ENCODE measurements at places on chromosomes 1 and 21.

DNA sequence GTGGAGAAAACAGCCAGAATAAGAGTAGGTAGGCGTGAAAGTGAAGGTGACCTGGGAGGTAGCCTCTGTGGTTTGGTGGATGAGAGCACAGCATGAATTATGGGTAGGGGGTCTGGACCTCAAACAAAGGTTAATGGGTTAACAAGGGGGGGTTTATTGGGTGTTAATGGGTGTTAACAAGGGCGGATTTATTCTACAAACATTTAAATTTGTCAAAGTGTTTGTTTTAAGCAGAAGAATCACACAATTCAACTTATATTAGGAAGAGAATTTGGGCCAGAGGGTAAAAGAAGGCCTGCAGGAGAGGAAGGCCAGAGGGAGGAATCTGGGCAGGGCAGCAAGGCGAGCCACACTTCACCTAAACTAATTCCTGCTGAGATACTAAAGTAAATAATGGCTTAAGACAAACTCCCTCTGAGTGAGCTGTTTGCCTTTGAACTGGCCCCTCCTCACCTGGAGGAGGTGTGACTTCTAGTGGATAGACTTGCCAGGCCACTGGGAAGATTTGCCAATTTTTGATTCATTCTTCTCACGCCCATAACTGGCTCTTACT, 191.7 kb downstream of the GIPC2 start:
- DNase-seq = peak; percentile 60
- no peaks in the 10 kb centered on the region for H3K36me3 ChIP-seq
- H3K4me3 ChIP-seq = no peak overlapping the region
- no peaks in the 10 kb centered on the region for H3K27me3 ChIP-seq

- H3K36me3 ChIP-seq = 0 out of 2 replicates have a peak, but pooled peaks cover under 1% of the 10 kb centered on the region
- DNase-seq = no peak
- H3K27ac ChIP-seq = peak overlapping the region; percentile 78
These were observed 1.4 kb upstream of the NVL start for GRCh38 chr1:224331326-224331725.

DNA sequence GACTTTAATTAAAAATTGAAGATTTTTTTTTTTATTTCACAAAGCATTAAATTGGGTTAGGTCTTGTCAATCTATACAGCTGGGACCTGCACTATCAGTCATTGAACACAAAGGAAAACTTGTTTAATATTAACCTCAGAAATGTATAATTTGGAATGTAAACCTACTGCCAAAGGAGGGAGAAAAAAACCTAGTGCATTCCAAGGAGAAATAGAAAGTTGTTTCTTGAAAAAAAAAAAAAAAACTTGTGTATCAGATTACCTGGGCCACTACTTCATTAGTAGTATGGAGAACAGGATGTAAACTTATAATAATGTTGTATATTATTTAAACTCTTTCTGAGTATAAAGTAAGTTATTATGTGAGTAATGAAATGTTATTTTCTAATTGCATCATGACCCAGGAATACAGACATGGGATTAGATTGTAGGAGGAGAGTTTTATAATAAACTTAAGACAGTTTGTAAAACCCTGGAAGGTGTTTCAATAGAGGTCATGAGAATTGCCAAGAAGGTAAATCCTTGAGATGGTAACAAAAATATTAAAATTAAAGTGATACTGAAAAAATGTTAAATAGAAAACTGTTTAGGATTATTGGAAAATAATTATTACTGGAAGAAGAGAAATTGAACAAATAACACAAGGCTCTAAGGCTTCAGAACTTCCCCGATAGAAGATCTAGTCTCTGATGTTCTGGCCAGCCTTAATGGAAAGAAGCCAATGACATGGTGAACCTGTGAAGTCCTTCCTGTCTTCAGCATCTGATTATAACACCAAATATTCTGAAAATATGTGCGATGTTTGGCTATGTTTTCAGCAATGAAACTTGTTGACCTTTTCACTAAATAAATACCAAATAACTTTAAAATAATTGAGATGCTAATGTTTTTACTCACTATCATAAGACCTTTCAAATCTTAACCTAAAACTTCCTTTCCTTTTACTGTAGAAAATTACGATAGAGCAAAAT, 412.8 kb upstream of the LYPLAL1 start:
- no peaks in the 10 kb centered on the region for H3K27me3 ChIP-seq
- H3K36me3 ChIP-seq = no peaks in the 10 kb centered on the region
- no peak for DNase-seq
- H3K4me3 ChIP-seq = no peak overlapping the region
- H3K27ac ChIP-seq = no peak overlapping the region

DNA sequence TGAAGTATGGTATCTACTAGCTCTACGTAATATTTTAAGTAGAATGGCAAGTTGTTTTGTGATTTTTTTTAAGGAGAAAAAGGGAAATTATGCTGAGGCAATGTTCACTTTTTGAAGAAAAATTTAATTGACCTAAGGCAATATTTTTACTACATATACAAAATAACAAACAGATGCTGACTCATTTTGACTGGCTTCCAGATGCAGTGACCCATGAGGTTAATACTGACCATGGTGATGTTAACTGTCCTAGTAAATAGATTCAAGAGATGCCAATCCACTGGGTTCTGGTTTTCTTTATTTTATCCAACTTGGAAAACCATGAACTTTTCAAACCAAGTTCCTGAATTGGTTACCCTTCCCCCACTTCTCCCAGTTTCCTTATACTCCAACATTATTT, 154.9 kb downstream of the CRB1 start:
- DNase-seq = no peak
- no peak overlapping the region for H3K27ac ChIP-seq
- no peak overlapping the region for H3K4me3 ChIP-seq
- no peaks in the 10 kb centered on the region for H3K36me3 ChIP-seq
- H3K27me3 ChIP-seq = no peaks in the 10 kb centered on the region
- H3K4me1 ChIP-seq = no peaks in the 10 kb centered on the region

- no peaks in the 10 kb centered on the region for H3K4me1 ChIP-seq
- H3K4me3 ChIP-seq = no peak overlapping the region
- no peak for DNase-seq
- no peaks in the 10 kb centered on the region for H3K36me3 ChIP-seq
These were observed 2.2 kb downstream of the TCEA3 start for GRCh38 chr1:23422241-23422877.

DNA sequence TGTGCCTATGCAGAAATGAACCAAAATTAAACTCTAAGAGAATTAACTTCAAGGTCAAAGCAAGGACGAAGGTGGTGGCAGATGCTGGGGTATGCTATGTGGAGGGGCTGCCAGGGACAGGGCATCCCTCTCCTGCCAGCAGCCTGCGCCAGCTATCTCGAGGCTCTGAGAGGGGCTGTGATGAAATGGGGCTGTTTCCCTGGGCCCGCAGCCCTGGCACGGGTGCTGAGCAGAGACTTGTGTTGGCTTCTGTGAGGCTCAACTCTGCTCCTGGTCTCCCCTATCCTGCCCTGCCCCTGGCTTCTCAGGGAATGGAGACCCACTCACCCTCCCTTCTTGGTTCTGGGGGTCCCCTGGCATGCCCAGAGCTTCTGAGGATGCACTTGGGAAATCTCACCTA, 41.9 kb upstream of the TIAM1 start:
- H3K36me3 ChIP-seq = no peaks in the 10 kb centered on the region
- no peak for DNase-seq
- H3K27ac ChIP-seq = no peak overlapping the region
- H3K4me3 ChIP-seq = no peak overlapping the region

- H3K4me1 ChIP-seq = no peaks in the 10 kb centered on the region
- H3K27ac ChIP-seq = no peak overlapping the region
- no peaks in the 10 kb centered on the region for H3K36me3 ChIP-seq
- DNase-seq = no peak
- H3K4me3 ChIP-seq = no peak overlapping the region
- no peaks in the 10 kb centered on the region for H3K27me3 ChIP-seq
These were observed 23.4 kb downstream of the OLFML3 start for GRCh38 chr1:114002492-114003239.

DNA sequence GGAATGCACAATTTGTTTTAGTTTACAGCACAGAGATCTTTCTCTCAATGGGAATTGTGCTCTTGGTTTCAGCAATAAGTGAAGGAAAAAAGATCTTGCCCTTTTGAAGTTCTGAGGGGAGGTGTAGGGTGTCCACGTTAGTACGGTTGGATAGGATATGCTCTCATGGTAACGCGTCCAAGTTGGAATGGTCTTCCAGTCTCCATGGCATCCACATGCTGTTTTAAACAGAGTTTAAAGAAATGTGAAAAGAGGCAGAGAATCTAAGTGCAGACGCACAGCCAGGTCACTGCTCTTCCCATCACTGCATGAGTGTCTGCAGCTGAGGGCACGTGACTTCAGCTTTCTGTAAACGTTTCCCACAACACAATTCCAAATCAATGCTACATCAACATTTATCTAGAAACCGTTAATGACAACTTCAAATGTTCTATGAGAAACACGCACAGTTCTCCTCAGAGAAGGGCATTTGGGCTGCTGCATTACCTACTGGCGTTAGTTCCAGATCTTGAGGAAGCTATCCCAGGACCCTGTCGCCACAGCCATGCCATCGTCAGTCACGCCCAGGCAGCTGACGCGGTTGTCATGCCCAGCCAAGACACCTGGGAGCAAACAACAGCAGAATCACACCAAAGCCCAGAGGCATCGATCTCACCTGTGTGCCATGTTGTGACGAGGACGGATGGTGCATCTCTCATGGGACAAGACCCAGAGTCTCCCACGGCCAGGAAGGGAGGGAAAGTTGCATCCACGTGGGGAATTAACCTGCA, 8.8 kb upstream of the NADK start:
- no peak for DNase-seq
- H3K36me3 ChIP-seq = peaks cover 13% of the 10 kb centered on the region
- no peak overlapping the region for H3K27ac ChIP-seq
- H3K27me3 ChIP-seq = no peaks in the 10 kb centered on the region
- H3K4me1 ChIP-seq = peaks cover 18% of the 10 kb centered on the region
- H3K4me3 ChIP-seq = no peak overlapping the region

- DNase-seq = peak; percentile 49
- H3K4me3 ChIP-seq = no peak overlapping the region
- no peaks in the 10 kb centered on the region for H3K4me1 ChIP-seq
- no peak overlapping the region for H3K27ac ChIP-seq
These were observed 69.8 kb upstream of the DIRAS3 start for GRCh38 chr1:68120136-68120791.
